Activated B cell treated with CpG ODN at 0.5 μM for 24 hours (primary cell): ENCODE measurements at places on chromosomes 2 and 18. TPM values are rescaled to one million over a fixed set of nuclear protein-coding genes. Genes with fewer than 3 reads are reported as not detected.

- H3K4me3 ChIP-seq, result no peak overlapping the region
- no peak overlapping the region for H3K27ac ChIP-seq
- H3K27me3 ChIP-seq, result no peaks in the 10 kb centered on the region
- H3K36me3 ChIP-seq, result peaks cover 7% of the 10 kb centered on the region
- no peak for DNase-seq
Observed at GRCh38 chr2:25735835-25736234, 62.5 kb upstream of the DTNB start.

DNA sequence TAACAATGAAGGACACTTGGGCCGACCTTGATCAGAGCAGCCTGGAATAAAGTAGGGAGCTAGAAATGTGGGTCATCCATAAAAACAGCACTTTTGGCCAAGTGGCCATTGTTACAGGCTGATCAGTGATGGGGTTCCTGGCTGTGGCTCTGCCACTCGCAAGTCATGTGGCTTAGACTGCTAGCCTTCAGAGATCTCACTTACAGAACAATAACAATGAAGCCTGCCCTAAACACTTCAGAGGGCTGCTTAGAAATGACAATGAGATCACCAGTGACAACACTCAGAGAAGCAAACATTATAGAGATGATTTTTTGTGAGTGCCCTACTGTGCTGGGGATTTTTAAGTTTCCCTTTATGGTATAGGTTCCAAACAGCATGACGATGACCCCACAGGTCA, 107.9 kb upstream of the LMAN1 start:
- peaks cover 5% of the 10 kb centered on the region for H3K27me3 ChIP-seq
- no peak for DNase-seq
- no peak overlapping the region for H3K27ac ChIP-seq

- no peak overlapping the region for H3K4me3 ChIP-seq
- no peaks in the 10 kb centered on the region for H3K4me1 ChIP-seq
- H3K36me3 ChIP-seq, result no peaks in the 10 kb centered on the region
- no peak overlapping the region for H3K27ac ChIP-seq
- H3K27me3 ChIP-seq, result no peaks in the 10 kb centered on the region
Observed at GRCh38 chr2:103005393-103005792, 243.6 kb downstream of the TMEM182 start.

DNA sequence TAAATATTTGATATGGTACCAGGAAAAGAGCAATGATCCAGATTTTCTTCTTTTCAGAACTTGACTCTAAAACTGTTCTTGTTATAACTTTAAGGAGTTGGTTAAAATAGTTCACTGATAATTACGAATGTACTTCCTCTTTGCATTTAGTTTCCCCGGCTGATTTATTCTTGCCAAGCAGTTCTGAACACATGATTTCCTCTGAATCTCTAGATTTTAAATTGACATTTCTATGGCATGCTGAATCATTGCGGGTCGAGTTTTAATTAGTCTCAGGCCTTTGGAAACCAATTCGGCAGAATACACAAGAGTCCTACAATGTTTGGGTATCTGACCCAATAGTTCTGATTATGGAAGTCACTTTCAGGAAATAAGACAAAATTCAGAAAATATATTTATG, 37.3 kb upstream of the DNAH7 start:
- no peaks in the 10 kb centered on the region for H3K27me3 ChIP-seq
- DNase-seq, result no peak
- H3K27ac ChIP-seq, result peak overlapping the region; percentile 65
- H3K36me3 ChIP-seq, result no peaks in the 10 kb centered on the region
- peak overlapping the region; percentile 53 for H3K4me3 ChIP-seq
- peaks cover 66% of the 10 kb centered on the region for H3K4me1 ChIP-seq

DNA sequence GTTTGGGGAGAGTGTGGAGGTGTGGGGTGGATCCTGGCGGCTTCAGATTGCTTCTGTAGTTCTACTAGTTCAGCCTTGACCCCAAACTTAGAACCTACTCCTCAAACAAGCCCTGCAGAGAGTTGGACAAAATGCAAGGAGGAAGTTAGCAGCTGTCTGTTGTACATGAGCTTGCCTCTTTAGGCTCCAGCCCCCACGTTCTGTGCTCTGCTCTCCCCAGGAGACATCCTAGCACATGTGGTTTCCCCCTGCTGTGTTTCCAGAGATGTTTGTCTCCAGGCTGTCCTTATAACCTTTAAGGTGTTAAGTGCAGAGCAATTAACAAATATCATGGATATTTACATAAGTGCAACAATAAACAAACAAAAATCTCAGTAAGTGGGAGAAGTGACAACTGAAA, 111.1 kb downstream of the ACOXL start:
- no peak overlapping the region for H3K27ac ChIP-seq
- no peak overlapping the region for H3K4me3 ChIP-seq
- DNase-seq, result no peak
- H3K4me1 ChIP-seq, result peaks cover 12% of the 10 kb centered on the region
- peaks cover 7% of the 10 kb centered on the region for H3K27me3 ChIP-seq

Gene ZNF892
- 4.0 and 4.3 TPM in 2 replicates for total RNA-seq

Gene IL1F10
- total RNA-seq, result not detected in 2 replicates

Gene SCN9A
- not detected in 2 replicates for total RNA-seq

Gene MYCN
- not detected in 2 replicates for total RNA-seq
